Activated CD8-positive, alpha-beta memory T cell treated with anti-CD3 and anti-CD28 coated beads for 1 hour (primary cell): ENCODE measurements at places on chromosomes 3 and 15.

DNA sequence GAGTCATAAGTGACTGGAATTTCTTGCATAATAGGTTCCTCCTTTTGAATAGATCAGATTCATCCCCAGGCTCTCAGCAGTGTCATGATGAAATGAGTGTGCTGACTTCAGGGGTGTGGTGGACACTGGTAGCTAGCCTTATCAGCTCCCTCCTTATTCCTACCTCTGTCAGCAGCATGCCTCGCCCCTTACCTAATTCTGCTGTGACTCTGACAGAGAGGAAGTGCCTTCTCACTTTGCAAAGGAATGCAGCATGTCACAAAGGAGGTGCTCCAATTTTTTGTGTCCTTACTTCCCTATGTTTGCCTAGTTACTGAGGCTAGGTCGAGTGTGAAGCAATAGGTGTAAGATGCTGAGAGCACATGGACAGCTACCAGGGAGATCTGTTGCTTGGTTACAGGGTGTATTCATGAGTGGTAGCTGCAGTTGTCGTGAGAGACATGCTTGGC lies 90.6 kb downstream of the TNFAIP8L3 start:
- DNase-seq: no peak

GRCh38 chr3:54936561-54936960 lies 8.7 kb upstream of the LRTM1 start:
- DNase-seq: no peak

DNA sequence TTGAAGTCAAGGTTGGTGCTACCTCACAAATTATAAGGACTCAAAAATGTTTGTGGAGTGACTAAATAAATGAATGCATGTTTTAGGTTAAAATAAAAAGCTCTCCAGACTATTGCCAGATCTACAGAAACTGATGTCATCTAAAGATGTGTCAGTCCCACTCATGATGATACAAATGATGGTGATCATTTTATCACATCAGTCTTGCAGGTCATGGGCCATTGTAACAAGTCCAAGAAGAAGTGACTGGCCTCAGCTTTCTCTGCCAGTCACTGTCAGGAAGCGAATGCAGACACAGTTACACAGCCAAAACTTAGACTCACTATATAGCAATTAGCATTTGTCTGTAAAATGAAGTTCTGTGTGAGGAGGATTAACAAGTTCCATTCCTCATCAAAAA lies 18.5 kb downstream of the ATP8B4 start:
- DNase-seq: no peak

- DNase-seq: no peak
Observed at GRCh38 chr3:180284331-180285110, 247.8 kb upstream of the PEX5L start.

DNA sequence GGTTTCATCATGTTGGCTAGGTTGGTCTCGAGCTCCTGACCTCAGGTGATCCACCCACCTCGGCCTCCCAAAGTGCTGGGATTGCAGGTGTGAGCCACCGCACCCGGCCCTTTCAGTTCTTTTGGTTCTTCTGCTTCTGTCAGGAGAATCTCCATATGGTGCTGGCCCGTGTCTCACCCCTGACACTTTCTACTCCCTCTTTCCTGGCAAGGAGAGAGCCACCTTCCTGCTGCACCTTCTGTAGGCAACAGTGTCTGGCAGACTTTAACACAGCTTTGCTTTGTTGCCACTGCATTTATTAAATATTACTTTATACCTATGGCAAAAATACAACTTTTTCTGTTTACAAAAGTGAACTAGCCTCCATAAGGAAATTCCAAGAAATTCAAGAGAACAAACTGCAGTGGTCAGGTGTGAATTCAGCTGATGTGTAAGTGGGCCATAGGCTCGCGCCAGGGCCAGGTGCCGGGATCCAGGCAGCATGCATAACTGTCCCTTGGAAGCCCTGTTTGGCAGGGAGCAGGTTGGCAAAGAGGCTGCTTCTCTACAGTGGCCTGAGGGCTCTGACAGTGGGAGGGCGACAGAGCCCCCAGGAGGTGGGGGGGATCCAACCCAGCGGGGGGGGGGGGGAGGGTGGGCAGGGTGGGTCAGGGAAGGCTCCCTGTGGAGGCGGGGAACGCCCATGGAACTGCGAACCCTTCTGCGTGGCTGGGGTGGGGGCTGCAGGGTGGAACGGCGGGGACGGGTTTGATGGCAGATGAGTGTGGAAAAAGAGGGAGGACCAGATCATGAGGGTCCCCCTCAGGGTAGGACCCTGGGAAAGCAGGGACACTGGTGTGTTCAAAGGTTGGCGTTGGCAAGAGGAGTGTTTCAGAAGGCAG lies 21.1 kb downstream of the CTSH start:
- no peak for DNase-seq

DNA sequence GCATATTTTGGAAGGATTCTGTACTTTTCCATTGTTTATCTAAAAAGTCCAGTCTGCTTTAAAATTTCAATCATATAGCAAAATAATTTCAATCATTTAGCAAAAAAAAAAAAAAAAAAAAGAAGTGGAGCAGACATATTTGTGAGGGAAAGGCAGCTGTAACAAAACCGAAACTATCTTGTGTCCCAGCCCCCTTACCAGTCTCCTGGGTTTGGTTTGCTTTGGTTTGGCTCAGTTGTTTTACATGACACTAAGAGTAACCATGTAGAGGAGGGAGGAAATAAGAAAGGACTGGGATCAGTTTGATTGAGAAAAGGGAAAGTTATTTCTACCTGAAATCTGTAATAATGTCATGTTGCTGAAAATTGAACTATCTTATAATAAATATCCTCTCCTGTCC lies 158.8 kb upstream of the GADL1 start:
- no peak for DNase-seq

DNA sequence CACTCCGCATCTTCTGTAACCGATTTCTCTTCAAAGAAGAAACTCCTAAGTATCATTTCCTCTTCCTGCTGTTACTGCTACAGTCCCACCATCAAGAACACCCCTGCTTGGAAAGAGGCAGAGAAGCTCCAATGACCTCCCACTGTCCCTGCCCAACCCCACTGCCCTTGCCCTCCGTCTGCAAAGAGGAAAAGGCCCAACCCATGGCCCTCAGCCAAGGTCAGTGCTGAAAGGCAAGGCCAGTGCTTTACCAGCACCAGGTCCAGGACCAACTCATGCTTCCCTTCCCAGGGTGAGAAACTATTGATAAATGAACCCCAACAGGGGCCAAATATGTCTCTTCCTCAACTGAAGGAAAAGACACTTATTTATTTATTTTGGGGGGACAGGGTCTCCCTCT lies 22.5 kb downstream of the FAM240A start:
- DNase-seq: no peak

DNA sequence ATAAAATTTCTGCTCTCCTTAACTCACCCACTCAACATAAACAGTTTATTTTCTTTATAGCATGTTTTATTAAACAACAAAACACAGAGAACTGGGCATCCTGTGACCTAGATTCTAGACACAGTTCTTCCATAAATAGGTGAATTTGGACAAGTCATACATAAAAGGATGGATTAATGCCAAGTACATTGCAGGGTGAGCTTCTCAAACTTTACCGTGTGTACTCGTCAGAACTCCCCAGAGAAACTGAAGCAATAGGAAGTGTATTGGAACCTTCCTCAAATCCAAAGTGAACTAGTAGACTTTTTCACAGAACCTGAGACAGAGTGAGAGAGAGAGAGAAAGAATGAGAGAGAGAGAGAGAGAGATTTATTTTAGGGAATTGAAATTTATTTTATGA lies 139.7 kb downstream of the CD47 start:
- no peak for DNase-seq

DNA sequence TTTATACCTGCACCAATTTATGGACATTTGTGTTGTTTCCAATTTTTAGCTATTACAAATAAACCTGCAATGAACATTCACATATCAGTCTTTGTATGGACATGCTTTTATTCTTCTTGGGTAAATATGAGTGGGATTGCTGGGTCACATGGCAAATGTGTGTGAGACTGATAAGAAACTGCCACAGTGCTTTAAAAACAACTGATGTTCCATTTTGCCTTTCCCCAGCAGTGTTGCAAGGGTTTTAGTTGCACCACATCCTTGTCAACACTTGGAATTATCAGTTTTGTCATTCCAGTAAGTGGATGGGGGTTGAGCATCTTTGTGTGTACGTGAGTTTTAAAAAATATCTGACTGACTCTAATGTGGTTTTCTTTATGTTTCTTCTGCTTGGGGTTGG lies 191.2 kb downstream of the PLCL2 start:
- no peak for DNase-seq

- DNase-seq: no peak
Observed at GRCh38 chr3:140823106-140823505, 118.5 kb upstream of the SLC25A36 start.

DNA sequence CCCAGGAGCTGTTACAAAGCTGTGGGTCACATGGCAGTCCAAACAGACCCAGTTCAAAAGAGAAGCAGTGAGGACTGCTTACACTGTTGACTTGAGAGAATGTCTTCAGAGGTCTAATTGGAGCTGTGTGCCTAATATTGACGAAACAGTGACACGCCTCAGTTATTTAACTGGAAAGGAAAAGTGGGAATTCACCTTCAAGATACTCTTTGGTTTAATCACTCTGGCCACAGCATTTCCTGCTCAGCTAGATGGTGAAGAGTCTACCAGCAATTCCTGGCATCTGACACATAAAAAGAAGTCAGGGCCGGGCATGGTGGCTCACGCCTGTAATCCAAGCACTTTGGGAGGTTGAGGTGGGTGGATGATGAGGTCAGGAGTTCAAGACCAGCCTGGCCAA lies 326.4 kb downstream of the SV2B start:
- no peak for DNase-seq
